ENCODE measurements at places on chromosomes 12 and 14.

- DNase-seq, result no peak
Observed at GRCh38 chr12:9727813-9728212, 5.1 kb downstream of the CLECL1 start.

DNA sequence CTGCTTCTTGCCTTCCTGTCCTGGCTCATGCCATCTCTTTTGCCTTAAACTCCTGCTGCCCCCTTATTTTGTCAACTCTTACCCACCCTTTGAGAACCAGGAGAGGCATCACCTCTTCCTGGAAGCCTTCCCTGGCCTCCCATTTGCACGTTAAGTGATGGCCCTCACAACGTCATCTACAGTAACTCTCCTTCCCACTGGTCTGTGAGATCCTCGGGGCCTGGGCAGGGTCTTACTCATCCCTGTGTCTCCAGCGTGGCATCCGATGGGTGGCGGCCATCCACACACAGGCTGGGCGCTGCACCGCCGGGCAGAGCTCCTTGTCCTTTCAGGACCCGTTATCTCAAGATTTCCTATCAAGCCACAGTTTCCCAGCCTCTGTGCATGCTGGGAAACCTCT, 16.8 kb upstream of the CACNA2D4 start:
- no peak for DNase-seq

DNA sequence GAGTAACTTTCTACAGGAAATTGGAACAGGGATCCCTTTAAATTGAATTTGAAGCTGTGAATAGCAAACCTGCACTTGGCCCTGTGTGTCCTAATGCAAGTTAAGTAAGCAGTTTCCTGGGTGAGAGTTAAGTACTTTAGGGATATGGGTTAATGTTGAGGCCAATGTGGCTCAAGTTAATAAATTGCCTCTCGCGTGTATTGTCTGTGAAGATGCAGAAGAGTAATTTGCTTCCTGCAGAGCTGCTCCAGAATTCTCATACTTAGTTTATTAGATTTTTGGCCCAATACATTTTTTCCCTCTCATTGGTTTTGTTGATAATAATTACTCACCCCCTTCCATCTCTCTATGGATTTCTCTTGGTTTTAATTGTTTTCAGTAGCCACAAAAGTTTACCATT, 86.5 kb downstream of the SLC25A47 start:
- DNase-seq, result no peak

DNA sequence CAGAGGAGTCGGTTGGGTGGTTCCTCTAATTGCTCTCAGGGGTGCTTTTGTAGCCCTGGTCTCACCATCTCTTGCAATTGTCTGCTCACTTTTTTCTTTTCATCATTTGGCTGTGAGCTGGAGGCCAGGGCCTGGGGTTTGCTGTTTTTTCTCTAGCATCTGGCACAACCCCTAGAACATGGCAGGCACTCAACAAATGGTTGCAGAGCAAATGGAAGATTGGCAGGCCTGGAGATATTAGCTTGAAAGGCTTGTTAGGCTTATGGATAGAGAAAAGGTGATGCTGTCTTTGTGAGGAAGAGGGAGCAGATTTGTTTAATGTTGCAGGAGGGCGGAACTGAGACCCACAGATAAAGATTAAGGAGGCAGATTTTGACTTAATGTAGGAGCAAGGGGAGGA, 47.0 kb downstream of the GALNT8 start:
- no peak for DNase-seq

- no peak for DNase-seq
Observed at GRCh38 chr14:65751510-65751909, 339.0 kb downstream of the FUT8 start.

DNA sequence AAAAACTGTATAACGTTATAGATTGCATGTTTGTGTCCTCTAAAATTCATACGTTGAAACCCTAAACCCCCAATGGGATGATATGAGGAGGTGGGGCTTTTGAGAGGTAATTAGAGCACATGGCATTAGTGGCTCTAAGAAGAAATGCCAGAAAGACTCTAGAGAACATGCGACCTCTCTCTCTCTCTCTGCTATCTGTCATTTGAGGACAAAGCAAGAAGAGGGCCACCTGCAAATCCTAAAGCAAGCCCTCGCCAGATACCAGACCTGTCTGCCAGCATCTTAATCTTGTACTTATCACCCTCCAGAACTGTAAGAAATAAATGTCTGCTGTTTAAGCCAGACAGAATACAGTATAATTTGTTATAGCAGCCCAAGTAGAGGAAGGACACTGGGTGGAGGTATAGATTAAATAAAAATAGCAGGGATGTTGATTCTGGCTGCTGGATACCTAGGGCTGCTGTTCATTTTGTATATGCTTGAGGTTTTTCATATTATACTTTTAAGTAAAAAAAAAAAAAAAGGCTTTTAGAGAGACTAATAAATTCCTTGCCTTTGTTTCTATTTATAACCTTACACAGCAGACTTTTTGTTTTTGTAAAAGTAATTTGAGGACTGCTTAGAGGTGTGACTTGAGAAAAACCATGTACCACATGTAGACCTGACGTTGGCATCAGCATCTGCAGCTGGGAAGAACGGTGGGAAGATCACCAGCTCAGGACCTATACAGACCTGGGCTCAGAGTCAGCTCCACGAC, 26.9 kb downstream of the MOK start:
- DNase-seq, result no peak

- no peak for DNase-seq
Observed at GRCh38 chr12:23847857-23848256, 101.6 kb downstream of the SOX5 start.

GRCh38 chr12:129226005-129226404, 372.7 kb downstream of the GLT1D1 start:
- DNase-seq, result no peak

- DNase-seq, result no peak
Observed at GRCh38 chr14:89484051-89484844, 67.2 kb upstream of the FOXN3 start.

DNA sequence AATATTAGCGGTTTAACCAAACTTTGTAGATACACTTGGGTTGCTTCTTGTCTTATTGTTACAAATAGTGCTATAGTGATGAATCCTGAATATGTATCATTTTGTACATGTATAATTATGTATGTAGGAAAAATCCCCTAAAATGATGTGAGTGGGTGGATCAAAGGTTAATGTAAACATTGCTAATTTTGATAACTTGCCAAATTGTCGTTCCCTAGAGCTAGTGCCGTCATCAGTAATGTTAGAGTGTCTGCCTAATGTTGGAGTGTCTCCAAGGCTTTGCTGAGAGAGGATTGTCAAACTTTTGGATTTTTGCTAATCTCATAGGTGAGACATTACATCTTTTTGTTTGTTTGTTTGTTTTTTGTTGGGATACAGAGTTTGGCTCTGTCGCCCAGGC, 44.4 kb downstream of the AEBP2 start:
- DNase-seq, result no peak

- DNase-seq, result peak; percentile 16
Observed at GRCh38 chr12:82383930-82384552, 25.7 kb downstream of the METTL25 start.
